ENCODE measurements at places on chromosomes 3 and 15.
A peak's percentile ranks its signal among the peaks of the same experiment; 100 is the strongest.

GRCh38 chr3:56980798-56981390, 79.6 kb upstream of the SPATA12 start:
- peak; percentile 54 for DNase-seq

DNA sequence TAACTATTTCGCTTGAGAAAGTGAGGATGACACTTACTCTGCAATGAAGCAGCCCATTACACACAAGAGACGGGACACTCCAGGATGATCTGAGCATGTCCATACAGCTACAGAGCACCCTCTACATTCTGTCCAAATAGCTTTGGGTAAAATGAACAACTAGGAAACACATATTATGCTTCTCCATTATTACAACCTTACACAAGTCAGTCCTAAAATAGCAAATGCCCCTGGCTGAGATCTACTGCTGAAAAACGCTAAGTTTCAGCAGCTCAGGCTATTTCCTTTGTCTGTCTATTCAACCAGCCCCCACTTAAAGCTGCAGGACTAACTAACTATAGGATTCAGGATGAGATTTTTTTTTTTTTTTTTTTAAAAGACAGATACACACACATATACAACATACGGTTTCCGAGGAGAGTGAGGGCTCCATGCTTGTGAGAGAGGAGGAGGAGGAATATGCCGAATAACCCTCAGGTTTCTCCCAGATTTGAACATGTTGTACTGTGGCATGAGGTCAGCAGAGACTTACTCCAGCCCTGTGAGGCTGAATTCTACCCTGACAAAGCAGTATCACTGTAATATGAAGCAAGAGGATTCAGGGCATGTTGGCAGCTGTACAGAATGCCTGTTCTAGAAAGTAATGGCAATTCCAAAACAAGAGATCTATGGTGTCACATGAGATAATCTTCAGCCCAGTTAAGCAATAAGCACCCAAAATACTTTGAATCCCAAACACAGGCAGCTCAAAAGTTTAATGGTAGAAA, 117.3 kb upstream of the PLXND1 start:
- DNase-seq: no peak

DNA sequence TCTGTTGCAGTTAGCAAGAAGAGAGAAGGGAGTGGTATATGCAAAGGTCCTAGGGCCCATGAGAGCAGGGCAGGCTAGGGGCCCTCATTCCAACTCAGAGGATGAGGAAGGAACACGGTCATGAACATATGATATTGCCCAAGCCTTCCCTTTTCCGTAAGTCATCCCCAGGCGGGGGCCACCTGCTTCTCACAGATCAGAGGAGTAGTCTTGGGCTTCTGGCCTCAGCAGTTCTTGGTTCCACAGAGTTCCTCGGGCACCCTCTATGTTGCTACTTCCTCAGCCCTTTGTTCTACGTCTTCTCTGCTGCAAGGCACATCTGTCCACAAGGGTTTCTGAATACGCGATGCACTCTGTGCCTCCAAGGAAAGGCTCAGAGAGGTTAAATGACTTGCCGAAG, 25.3 kb downstream of the EPHB3 start:
- DNase-seq: no peak

DNA sequence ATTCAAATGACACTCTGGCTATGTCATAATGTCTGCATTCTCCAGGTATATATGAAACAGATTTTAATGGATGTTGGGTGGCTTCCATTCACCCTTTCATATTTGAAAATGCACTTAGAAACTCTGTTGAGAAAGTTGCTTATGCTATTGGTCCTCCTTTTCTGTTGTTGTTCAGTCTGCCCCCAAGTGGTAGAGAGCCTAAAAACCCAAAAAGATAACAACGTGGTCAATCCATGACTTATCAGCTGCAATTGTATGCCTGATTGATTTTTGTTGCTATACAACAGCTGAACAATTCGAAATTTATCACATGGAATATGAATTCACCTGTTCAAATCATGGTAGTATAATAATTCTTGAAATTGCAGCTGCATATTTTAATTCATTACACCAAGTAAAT, 279.8 kb downstream of the ROBO2 start:
- no peak for DNase-seq

DNA sequence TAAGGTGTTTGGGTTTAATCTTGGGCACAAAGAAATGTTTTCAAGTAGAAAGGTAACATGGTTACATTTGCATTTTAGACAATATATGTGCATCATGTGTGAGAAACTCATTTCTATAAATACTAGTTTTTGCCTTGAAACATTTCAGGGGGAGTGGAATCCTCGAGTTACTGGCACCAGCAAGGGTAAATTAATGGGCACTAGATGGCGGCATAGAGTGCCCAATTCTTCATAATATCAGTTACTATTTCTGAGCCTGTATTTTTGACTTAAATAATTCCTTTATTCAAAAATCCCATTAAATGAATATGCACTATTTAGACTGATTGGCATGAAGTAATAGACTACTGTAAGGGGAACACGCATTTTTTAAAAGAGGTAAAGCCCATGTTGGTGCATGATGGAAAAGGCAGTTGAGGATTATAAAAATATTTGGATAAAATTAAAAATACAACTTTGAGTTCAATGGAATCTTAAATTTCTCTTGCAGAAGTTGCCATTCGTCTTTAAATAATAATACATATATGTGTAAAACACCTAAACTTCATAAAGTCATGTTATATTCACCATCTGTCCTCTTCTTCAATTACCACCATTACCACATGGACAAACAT, 106.3 kb downstream of the ZBTB20 start:
- DNase-seq: peak; percentile 31

GRCh38 chr15:89018207-89018606, 70.0 kb upstream of the ABHD2 start:
- no peak for DNase-seq

All from stimulated activated CD4-positive, alpha-beta T cell treated with anti-CD3 and anti-CD28 coated beads, Interleukin-2, amount 100 ng/mL, for 48 hours (primary cell).